ENCODE measurements at places on chromosomes 1 and 21. TPM values are rescaled to one million over a fixed set of nuclear protein-coding genes. Genes with fewer than 3 reads are reported as not detected.

Gene KCNE2
- polyA plus RNA-seq, result 0.37 TPM

Gene ETNK2
- polyA plus RNA-seq, result 34.3 TPM

Gene CATSPERE
- polyA plus RNA-seq, result 1.2 TPM

Gene CLCNKB
- polyA plus RNA-seq, result 0.42 TPM

Gene KPRP
- polyA plus RNA-seq, result not detected

Gene RHEX
- polyA plus RNA-seq, result 0.45 TPM

Gene BTBD8
- polyA plus RNA-seq, result 8.6 TPM

Gene LINGO4
- 0.81 TPM for polyA plus RNA-seq
